ENCODE measurements at places on chromosomes 6 and 20.

- no peak for DNase-seq
Observed at GRCh38 chr6:96849615-96850014, 12.3 kb upstream of the GPR63 start.

GRCh38 chr6:157962601-157963302, 18.9 kb upstream of the SYNJ2 start:
- DNase-seq = no peak

DNA sequence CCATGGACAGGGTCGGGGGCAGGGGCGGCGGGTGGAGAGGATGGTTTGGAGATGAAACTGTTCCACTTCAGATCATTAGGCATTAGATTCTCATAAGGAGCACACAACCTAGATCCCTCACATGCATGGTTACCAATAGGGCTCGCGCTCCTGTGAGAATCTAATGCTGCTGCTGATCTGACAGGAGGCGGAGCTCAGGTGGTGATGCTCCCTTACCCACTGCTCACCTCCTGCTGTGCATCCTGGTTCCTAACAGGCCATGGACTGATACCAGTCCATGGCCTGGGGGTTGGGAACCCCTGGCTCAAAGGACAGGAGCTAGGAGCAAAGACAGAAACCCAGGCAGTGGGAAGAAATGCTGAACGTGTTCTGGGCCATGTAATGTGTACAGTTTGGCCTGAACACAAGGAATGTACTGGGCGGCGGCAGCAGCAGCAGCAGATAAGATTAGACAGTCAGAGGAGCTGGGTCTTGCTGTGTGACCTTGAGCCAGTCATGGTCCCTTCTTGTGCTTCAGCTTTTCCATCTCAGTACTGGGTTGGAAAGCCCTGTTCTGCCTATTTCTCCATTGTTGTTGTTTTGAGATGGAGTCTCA, 4.7 kb upstream of the SPAG4 start:
- DNase-seq = no peak

GRCh38 chr6:17086469-17086868, 15.4 kb upstream of the STMND1 start:
- no peak for DNase-seq

DNA sequence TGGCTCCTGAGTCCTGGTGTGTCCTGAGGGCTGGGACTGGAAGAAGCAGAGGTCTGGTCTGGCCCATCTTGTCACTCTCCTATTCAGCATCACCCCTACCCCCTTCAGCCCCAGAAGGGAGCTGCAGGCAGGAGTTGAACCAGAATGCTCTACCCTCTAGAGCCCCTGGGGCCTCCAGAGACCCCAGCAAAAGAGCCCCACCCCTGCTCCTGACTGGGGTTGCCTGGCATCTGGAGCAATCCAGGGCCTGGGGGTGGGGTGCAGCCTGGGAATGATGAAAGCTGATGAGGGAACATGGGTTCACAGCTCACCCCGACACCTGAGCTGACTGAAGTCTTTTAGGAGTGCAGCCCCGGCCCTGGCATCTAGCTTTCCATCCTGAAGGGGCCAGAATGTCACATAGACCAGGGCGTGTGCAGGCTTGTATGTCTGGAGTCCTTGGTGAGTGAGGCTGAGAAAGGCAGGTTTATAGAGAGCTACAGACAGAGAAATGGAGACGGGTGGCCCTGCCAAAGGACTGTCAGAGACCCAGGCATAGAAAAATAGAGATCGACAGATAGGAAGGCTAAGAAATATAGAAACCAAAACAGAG, 12.2 kb downstream of the FGD2 start:
- no peak for DNase-seq

- DNase-seq = no peak
Observed at GRCh38 chr6:54695815-54696214, 150.8 kb upstream of the FAM83B start.

DNA sequence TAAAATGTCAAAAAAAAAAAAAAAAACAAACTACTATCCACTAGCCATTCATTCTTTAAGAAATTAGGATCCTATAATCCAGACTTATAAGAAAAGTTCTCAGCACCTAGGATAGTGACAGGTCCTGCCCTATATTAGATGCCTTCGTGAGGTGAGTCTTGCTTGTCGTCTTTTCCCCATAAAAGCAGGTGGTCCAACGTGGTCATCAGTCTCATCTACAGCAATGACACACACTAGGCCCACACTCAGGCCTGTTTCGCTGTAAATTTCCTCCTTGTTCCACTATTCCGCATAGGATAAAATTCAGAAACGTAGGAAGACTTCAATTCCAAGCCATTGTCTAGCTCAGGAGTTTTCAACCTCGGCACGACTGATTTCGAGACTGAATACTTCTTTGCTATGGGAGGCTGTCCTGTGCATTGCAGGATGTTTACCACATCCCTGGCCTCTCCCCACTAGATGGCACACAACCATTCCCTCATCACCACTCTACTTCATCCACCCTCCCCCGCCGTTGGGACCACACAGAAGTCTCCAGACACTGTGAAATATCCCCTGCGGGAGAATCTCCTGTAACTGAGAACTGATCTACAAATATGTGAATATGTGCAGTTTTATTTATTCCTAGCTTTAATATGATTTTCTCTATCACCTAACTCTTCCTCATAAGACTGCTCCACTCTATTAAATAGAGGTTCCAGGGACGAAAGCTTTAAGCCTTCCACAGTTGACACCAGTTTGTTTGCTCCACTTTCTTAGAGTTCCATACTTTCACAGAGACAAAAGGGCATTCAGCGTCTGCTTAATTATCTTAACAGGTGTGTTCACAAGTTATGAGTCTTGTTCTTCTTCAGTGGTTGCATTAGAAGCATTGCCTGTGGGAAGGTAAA, 346.3 kb downstream of the BMP2 start:
- DNase-seq = no peak

DNA sequence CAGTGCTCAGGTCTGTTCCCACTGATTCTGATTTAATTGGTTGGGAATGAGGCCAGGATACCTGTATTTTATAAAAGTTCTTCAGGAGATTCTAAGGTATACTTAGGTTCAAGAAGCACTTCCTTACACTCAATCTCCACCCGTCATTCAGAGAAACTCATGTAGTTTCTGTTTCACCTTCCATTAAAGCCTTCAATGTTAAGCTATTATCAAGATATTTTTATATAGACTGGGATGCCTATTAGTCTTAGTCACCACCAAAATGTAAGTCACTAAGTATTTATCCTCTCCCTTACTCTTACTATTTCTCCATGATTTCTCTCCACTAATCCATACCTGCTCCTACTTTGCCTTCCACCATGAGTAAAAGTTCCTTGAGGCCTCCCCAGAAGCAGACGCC, 38.1 kb upstream of the GCLC start:
- no peak for DNase-seq

DNA sequence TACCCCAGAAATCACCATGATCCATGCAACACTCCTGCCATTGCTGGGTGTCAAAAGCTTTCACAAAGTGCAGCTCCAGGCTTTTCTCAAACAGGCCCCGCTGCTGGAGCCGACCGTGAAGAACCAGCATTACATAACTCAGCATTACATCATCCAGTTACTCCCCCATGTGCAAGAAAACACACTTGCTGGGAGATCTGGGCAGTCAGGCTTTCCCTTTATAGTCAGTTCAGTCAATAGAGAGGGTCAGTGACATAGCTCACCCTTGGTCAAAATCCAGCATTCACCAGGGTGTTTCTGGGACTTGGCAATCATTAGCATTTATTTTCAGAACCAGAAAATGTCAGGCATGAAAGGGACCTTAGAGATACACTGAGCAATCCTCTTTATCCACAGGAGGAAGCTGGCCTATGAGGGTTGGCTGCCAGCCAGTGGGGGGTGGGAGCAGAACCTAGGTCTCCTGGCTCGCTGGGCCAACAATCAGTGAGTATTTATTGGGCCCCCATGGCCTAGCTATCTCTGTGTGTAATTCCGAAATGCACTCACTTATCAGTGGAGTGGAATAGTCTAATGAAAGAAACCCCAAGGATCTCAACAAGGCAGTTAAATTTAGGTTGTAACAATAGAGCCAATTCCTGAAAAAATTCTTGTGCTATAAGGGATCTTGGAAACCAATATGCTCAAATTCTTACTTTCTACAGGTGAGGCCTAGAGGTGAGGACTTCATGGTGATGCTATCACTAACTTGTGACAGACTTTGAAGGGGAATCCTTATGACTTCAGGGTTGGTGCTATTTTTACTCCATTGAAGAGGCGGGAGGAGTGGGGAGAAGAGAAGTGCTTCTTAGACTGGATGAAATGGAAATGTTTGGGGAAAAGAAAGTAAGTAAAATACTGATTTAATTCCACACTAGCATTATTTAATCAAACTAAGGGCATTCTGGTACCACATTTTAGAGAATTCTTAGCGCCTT, 54.6 kb downstream of the LYRM4 start:
- DNase-seq = no peak

- DNase-seq = no peak
Observed at GRCh38 chr6:105501826-105502344, 99.0 kb upstream of the PREP start.

- no peak for DNase-seq
Observed at GRCh38 chr20:60486315-60486714, 528.1 kb downstream of the CDH26 start.

GRCh38 chr6:45535933-45536332, 158.2 kb upstream of the SUPT3H start:
- DNase-seq = no peak

GRCh38 chr6:147453361-147453760, 55.1 kb upstream of the SAMD5 start:
- DNase-seq = no peak

GRCh38 chr6:53284901-53285300, 63.8 kb downstream of the ELOVL5 start:
- no peak for DNase-seq

Measured in GM12878 (cell line).